ENCODE measurements at places on chromosomes 16 and 17.

- DNase-seq, result peak; percentile 51
These were observed 380 bp downstream of the HS3ST3A1 start for GRCh38 chr17:13601322-13601775.

- DNase-seq, result no peak
These were observed 14.7 kb upstream of the ZNF469 start for GRCh38 chr16:88368036-88368435.

DNA sequence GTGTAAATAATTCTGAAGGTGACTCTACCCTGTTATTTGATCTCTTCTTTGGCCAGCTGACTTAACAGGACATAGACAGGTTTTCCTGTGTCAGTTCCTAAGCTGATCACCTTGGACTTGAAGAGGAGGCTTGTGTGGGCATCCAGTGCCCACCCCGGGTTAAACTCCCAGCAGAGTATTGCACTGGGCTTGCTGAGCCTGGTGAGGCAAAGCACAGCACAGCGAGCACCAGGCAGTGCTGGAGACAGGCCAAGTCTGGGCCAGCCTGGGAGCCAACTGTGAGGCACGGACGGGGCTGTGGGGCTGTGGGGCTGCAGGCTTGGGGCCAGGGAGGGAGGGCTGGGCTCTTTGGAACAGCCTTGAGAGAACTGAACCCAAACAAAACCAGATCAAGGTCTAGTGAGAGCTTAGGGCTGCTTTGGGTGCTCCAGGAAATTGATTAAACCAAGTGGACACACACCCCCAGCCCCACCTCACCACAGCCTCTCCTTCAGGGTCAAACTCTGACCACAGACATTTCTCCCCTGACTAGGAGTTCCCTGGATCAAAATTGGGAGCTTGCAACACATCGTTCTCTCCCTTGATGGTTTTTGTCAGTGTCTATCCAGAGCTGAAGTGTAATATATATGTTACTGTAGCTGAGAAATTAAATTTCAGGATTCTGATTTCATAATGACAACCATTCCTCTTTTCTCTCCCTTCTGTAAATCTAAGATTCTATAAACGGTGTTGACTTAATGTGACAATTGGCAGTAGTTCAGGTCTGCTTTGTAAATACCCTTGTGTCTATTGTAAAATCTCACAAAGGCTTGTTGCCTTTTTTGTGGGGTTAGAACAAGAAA, 5.1 kb downstream of the STH start:
- no peak for DNase-seq

GRCh38 chr16:89848974-89849373, 20.7 kb downstream of the SPIRE2 start:
- DNase-seq, result no peak

DNA sequence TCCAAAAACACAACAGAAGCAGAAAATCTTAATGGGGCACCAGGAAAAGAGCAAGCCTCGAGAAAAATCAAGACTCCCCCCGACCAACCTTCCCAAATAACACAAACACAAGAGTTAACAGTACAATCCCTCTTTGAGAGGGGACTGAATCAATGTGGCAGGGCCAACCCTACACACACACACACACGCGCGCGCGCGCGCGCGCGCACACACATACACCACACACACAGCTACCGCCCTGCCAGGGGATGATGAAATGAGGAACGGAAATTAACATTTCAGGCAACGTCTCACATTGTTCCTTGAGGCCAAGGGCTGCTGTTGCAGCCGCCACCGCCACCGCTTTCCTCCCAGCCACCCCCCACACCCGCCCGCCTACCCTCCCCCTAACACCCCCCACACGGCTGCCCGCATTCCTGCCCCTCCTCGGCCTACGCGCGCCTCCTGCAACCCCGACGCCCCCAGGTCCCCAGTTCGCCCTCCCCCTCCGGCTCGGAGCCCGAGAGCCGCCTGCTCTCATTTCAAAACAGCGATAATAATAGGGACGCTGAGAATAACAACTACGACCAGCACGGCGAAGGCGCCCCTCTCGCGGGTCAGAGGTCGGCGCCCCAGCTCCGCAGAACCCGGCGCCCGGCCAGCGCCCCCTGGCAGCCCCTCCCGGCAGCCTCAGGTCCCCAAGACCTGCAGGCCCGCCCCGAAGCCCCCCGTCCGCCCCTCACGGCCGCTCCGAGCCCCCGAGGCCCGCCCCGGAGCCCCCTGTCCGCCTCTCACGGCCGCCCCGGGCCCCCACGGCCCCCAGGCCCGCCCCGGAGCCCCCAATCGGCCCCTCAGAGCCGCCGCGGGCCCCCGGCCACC, 1.1 kb downstream of the ANKRD11 start:
- DNase-seq, result peak; percentile 94

- no peak for DNase-seq
These were observed 2.1 kb downstream of the FAM171A2 start for GRCh38 chr17:44361292-44362260.

DNA sequence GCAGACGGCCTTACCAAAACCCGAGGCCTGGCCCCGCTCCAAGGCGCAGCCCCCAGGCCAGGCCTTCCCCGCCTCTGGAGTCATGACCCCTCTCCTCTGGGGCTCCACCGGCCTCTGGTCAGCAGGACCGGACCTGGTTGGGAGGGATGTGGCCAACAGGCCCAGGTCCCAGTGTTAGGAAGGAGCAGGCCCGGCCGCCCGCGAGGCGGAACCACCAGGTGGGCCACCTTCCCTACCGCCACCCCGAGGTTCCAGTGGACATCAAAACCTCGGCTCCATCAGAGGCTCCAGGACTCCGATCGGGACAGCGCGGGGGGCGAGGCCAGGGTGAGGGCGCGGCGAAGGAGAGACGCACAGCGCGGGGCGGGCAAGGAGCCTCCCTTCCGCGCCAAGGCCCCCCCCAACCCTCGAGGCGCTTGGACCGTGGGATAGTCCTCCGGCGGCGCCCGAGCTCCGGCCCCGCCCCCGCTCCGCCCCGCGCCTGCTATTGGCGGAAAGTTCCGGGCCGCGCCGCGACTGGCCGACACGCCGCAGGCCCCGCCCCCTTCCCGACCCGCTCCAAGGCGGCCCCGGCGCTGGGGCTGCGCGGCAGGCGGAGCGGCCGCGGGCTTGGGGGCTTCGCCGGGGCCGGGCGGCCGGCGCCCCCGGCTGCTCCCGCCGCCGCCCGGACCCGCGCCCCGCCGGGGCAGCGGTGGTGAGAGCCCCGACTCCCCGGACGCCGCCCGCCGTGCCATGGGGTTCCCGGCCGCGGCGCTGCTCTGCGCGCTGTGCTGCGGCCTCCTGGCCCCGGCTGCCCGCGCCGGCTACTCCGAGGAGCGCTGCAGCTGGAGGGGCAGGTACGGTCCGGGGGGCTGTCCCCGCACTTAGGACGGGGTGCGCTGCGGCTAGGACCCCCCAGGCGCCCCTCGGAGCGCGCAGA, at the start of gene METRN:
METRN (plus strand) TSS at position 561 of the 919 bp plus-strand sequence; CDS start at position 733, 172 bp downstream.
- peak; percentile 91 for DNase-seq

GRCh38 chr17:68458260-68459036, 1.2 kb upstream of the WIPI1 start:
- no peak for DNase-seq

DNA sequence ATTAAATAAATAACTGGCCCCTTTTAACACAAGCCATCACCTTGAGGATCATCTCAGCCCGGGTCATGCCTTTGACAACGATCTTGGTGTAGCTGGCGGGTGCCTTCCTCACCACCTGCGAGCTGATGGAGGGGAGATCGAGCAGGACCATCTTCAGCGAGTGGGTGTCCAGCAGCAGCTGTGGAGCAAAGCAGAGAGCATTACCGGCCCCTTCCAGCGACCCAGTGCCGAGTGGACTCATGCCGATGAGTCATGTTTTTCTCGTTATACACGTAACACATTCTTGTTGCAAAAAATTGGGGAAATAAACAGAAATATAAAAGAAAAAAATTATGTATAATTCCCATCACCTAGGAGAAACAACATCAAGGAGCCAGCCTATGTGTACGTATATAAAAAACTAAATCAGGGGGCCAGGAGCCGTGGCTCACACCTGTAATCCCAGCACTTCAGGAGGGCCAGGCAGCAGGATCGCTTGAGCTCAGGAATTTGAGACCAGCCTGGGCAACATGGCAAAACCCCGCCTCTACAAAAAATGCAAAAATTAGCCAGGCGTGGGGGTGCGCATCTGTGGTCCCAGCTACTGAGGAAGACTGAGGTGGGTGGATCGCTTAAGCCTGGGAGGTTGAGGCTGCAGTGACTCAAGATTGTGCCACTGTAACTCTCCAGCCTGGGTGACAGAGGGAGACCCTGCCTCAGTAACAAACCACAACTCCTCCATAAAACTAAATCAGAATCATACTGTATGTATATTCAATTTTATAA, 169.1 kb upstream of the RPH3AL start:
- no peak for DNase-seq
